T-helper 17 cell (primary cell): ENCODE measurements at places on chromosomes 12 and 14.

GRCh38 chr12:132918680-132919079, 31.3 kb upstream of the CHFR start:
- no peak for DNase-seq

DNA sequence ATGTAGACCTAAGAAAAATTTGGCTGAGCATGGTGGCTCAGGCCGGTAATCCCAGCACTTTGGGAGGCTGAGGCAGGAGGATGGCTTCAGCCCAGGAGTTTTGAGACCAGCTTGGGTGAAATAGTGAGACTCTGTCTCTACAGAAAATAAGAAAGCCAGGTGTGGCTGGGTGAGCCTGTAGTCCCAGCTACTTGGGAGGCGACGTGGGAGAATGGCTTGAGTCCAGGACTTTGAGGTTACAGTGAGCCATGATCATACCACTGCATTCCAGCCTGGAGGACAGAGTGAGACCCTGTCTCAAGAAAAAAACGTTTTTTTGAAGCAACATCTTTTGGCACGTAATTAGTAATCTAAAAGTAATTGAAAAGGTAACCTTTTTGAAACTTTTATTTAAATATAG, 70.9 kb downstream of the FERMT2 start:
- no peak for DNase-seq

DNA sequence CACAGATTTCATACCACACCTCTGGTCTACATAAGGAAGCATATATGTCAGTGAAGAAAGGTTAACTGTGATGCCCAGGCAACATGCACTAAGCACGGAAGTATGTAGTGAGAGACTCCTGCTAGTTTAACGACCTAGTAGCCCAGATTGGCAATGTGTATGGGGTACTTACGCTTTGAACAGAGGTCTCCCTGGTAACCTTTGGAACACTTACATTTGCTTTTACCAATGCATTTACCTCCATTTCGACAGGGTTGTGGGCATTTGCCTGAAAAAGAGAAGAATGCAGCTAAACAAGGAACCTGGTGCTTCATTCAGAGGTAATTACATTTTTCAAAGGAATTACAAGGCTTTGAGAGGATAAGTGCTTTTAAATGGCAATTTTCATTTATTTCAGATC, 65.2 kb downstream of the WIF1 start:
- no peak for DNase-seq

DNA sequence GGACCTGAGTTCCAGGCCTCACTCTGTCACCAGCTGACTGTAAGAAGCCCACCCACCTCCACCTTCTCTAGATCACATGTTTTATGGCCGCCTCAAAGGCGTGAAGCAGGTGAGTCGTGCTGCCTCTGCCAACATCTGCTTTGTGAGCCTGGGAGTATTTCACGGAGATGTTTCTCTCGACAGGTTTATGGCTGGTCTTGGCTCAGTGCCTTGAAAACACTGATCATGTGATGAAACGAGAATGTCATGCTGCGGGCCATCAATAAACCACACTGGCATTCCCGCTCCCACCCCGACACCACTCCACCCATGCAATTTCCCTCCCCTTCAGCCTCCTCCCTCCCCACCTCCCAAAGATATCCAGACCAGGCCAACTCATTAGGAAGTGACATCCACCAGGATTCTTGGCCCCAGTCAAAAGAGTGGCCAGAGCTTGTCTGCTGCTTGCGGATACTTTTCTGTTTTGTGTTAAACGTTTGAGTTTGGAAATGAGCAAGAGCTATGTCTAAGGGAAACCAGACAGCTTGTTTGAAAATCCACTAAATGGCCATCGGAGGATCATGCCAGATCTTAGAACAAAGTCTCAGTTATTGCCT, 53.8 kb upstream of the NTF3 start:
- no peak for DNase-seq

- no peak for DNase-seq
Observed at GRCh38 chr12:119786539-119786938, 90.6 kb downstream of the CIT start.

DNA sequence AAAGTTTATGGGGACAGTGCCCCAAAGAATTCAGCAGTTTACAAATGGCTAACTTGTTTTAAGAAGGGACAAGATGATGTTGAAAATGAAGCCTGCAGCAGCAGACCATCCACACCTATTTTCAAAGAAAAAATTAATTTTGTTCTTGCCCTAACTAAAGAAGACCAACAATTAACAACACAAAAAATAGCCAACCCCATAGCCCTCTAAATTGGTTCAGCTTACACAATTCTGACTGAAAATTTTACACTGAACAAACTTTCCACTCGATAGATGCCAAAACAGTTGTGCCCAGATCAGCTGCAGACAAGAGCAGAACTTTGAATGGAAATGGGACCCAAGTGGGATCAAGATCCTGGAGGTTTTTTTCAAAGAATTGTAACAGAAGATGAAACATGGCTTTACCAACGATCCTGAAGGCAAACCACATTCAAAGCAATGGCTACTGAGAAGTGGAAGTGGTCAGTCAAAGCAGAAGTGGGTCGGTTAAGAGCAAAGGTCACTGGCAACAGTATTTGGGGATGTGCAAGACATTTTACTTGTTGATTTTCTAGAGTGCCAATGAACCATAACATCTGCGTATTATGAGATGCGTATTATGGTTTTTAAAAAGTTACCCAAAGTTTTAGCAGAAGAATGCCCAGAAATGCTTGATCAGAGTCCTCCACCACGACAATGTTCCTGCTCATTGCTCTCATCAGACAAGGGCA, 30.0 kb downstream of the SLC39A9 start:
- DNase-seq, result no peak

- DNase-seq, result no peak
Observed at GRCh38 chr12:2415568-2415944, 362.8 kb downstream of the CACNA1C start.

GRCh38 chr12:53560351-53560750, 53.1 kb upstream of the NPFF start:
- DNase-seq, result no peak

DNA sequence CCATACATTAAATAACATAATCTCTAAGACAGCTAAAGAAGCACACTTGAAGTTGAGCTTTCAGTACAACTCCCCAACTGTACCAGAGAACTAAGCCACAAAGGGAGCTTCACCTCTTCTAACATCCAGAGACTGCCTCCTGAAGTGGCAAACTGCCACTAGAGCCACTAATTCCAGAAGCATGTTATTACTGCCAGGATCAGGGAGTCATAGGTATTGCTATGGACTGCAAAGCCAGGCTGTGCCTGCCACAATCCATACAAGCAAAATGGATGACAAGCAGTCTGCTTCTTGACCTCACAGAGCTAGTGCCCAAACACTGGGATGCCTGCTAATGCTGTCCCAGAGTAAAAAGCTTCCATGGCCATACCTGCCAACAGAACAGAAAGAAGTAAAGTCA, 160.1 kb downstream of the STXBP6 start:
- no peak for DNase-seq

- no peak for DNase-seq
Observed at GRCh38 chr12:63875703-63876102, 31.2 kb downstream of the SRGAP1 start.

DNA sequence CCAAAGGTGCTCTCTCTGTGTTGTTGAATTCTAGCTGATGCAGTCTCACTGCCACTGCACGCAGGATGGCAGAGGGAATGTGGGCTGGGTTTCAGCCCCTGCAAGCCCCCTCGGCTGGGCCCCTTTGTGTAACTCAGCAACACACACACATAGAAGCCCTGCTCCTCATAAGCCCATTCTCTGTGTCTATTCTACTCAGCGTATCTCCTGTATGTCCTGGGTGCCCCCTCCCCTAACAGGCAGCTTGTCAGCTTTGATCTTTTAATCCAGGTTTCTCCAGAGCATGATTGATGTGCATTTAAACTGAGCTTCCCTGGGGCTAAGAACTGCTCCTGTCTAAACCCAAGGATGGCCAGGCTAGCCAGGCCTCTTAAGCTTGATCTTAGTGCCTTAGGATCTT, 43.0 kb downstream of the SRRM4 start:
- no peak for DNase-seq

DNA sequence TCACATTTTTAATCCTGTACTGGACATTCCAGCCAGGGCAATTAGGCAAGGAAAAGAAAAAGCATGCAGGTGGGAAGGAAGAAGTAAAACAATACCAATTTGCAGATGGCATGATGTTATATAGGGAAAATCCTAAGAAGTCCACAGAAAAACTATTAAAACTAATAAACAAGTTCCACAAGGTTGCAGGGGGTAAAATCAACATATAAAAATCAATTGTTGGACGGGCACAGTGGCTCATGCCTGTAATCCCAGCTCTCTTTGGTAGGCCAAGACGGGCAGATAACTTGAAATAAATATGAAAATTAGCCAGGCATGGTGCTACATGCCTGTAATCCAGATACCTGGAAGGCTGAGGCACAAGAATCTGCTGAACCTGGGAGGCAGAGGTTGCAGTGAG, 31.9 kb downstream of the SEC23A start:
- DNase-seq, result no peak

DNA sequence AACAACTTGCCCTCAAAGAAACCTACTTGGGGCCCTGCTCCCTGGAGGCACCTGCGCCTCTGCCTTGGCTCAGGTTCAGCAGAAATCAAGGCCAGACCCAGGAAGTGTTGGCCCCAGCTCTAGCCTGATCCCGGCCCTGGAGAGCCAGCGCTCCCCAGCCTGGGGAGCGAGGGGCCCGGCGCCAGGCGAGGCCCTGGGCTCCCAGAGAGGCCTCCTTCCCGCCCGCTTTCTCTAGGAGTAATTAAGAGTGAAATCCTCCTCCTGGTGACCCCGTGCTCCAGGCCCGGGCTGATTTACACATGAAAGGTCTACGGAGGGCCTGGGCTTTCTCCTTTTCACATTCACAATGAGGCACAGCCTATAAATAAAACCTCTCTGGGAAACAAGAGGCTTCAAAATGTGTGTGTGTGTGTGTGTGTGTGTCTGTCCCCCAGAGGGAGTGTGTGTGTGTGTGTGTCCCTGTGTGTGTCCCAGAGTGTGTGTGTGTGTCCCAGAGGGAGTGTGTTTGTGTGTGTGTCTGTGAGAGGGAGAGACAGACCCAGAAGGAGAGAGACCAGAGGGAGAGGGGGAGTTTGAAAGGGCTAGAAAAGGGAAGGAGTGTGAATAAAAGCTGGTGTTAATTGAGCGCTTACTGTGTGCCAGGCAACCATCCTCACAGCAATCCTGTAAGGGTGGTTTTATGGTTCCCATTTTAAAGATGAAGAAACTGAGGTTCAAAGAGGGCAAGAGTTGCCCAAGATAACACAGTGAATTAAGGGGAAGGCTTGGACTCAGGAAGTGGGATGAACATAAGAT, 23.8 kb upstream of the COX6A1 start:
- DNase-seq, result no peak

DNA sequence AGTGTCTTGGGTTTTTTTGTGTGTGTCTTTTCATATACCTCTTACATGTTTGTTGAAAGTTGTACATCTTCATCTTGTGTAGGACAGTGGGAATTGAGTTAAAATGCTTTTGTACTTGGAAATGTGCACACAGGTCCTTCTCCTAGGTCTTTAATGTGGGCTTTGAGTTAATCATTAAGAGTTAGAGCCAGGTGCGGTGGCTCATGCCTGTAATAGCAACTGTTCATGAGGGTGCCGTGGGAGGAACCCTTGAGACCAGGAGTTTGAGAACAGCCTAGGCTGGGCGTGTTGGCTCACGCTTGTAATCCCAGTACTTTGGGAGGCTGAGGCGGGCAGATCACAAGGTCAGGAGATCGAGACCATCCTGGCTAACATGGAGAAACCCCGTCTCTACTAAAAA, 13.9 kb downstream of the CLECL1 start:
- no peak for DNase-seq

DNA sequence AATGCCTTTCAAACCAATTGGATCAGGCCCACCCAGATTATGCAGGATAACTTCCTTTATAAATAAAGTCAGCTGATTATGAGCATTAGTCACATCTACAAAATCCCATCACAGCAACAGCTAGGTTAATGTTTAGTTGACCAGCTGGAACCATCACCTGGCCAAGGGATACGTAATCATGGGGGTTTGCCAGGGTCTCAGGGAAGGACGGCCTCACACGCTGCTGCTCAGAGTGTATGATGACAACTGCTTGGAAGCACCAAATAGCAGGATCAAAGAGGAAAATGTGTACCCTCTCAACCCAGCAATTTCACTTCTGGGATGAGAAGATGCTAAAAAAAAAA, 162.6 kb downstream of the SLC15A4 start:
- DNase-seq, result no peak

DNA sequence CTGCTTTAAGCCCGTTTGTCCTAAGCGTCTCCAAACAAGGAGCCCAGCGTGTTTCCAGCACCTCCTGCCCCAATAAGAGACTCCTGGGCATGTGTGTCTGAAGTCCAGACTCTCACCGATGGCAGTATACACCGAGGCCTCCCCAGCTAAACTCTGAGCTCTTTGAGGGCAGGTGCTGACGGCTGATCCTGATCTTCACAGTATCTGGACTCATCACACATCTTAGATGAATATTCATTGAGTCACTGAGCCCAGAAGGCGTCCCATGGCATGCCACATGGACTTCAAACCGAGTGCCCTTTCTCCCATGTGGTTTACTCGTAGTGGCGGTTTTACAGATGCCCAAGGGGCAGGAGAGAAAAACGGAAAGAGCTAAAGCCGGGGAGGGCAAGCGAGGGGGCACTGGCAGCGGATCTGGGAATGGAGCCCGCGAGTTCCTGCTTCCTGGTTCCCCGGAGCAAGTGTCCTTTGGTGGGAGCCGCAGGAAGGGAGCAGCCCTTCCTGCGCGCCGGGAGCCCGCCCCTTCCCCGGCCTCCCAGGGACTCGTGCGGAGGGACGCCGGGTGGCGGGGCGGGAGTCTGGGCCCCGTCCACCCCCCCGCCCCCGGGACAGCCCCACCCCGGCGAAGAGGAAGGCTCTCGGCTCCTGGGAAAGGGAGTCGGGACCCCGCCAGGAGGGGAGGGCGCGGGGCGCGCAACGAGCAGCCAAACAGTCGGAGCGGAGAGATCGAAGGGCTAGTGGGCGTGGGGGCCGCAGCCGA, 585 bp upstream of the TEAD4 start:
- DNase-seq, result no peak
